LHCN-M2 (cell line): ENCODE measurements at places on chromosomes 2 and 18.
A peak's percentile ranks its signal among the peaks of the same experiment; 100 is the strongest.

- DNase-seq: peak; percentile 29
These were observed 633 bp downstream of the MALT1 start for GRCh38 chr18:58671632-58672564.

GRCh38 chr2:158325782-158326340, 130.7 kb downstream of the CCDC148 start:
- DNase-seq: no peak

- DNase-seq: no peak
These were observed 206.5 kb downstream of the PDE1A start for GRCh38 chr2:182220335-182220734.

GRCh38 chr18:26304511-26304910, 78.3 kb downstream of the TAF4B start:
- no peak for DNase-seq

GRCh38 chr2:151904807-151905206, 76.6 kb upstream of the ARL5A start:
- no peak for DNase-seq

DNA sequence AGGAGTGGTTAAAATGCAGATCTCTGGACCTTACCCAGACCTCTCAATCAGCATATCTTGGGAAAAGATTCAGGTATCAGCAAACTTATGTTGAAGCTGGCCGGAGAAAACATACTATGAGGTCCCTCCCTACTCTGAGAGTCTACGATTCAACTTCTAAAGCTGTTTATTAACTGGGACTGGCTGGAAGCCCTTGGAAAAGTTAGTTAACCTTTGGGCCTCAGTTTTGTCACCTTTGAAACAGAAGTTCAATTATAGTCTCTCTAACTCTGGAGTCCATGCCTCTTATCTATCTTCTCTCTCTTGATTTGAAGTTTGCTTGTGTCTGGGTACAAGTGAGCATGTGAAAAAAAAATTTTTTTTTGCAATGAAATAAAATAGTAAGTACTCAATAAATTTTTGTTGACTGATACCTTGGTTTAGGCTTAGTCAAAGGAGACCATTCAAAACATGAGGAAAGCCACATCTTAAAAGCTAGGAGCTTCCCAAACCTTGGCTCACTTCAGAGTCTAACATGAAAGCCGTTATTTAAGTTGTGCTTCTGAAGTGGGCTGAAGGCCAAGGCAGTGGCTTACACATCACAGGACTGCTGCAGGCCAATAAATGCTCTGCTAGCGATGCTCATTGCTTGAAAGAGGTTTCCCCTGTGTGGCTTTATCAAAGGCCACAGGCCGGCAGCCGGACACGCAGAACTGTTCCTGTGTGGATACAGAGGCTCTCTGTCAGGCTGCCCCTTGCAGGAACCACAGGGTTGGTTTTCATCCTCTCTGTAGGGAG, 110.6 kb upstream of the FAM136A start:
- no peak for DNase-seq

GRCh38 chr2:20633794-20634506, 16.9 kb downstream of the HS1BP3 start:
- no peak for DNase-seq

GRCh38 chr2:226137201-226137811, 662.3 kb downstream of the IRS1 start:
- DNase-seq: peak; percentile 56

DNA sequence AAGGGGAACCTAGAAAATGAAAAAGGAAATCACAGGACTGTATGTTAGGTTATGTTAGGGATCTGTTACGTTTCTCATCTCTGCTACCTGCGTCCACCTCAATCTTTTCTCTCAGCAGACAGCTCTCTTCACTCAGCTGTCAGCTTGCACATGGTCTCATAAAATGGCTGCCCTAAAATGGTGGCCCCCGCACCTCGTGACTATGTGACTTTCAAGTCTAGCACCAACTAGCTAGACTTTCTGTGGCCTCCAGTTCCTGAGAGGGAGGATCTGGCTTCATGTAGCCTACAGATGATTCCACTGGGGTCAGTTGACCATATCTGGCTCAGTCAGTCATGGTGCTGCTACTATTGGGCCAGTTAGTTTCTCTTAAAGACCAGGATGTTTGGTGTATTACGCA, 147.2 kb upstream of the SLC1A4 start:
- DNase-seq: no peak
